ENCODE measurements at places on chromosomes 2 and 18.
A peak's percentile ranks its signal among the peaks of the same experiment; 100 is the strongest.

GRCh38 chr2:22270341-22270740 lies 1114.6 kb upstream of the KLHL29 start:
- no peak for DNase-seq

DNA sequence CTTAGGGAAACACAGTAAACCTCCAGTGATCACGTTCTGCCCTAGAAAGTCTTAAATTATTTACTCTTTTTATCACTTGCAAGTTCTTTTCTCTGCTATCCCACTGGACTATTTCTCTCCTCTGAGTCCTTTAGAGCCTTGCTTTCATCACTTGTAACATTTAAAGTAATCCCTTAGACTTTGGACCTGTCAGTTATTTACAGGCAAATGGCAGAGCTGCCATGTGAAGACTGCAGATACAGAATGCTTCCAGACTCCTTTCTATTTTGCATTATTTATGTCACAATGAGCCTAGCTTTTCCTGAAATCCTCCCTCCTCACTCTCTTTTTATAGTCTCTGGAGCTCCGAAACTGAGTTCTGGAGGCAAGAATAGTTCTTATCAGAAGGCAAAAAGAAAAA lies 325.6 kb upstream of the TRIB2 start:
- no peak for DNase-seq

GRCh38 chr2:28004086-28004485 lies 113.6 kb downstream of the BABAM2 start:
- peak; percentile 76 for DNase-seq

GRCh38 chr2:160372585-160372984 lies 121.0 kb downstream of the RBMS1 start:
- no peak for DNase-seq

- peak; percentile 41 for DNase-seq
Observed at GRCh38 chr2:121283670-121284462, 1.1 kb downstream of the TFCP2L1 start.

DNA sequence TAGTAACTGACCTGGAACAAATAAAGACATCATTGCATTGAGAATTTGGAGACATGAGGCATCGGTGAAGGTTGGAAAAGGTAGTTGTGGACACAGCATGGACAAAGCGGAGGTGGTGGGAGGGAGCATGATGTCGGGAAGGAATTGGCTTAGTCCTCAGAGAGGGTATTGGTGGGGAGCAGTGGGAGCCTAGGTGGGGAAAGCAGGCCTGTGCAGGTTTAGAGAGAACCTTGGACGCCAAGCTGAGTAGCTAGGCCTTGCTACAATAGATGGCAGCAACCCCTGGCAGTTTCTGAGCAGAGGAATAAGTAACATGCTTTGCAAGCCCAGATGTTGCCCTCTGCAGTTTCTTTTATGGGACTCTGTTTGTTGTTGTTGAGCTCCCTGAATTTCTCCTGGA lies 177.1 kb upstream of the LHCGR start:
- no peak for DNase-seq

DNA sequence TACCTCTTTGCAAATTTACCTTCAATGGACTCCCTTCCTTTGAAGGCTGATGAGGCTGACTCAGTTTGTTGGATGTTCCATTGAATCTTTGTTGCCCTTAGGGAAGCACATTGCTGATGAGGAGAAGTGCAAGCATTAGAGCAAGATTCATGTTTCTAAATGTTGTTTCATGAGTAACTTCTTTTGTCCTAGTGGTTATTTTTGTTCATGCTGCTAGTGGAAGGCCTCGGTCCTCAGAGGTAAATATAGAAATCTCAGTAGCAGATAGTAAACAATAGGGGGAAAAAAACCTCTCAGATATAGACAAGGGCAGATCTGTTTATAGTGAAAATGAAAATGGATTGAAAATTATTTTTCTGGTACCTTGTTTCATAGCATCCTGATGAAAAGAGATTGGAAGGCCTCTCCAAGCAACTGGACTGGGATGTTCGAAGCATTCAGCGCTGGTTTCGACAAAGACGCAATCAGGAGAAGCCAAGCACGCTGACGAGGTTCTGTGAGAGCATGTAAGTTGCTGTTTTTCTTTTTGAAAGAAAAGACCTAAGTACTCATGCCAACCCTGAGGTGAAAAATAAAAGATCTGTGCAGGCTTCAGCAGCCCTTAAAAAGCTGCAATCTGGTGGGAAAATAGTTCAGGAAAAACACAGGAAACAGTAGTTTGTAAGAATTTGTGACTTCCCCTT lies 104.9 kb downstream of the CERS6 start:
- DNase-seq: no peak

GRCh38 chr2:207311316-207312005 lies 145.7 kb upstream of the KLF7 start:
- DNase-seq: peak; percentile 90

DNA sequence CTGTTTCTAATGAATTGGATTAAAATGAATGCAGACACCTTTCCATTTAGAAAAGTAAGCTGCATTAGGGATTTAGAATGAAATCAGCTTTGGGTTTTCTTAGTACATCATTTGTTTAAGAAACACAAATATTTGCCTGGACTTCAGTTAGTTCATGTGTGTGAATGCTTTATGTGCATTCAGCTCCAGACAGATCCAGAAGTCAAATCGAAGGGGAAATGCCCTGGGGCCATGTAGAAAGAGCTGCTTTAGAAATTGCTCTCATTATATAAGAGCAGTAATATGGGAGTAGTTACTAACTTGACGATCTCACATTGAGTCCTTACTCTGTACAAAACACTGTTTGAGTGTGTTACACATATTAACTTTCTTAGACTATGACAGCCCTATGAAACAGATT lies 88.0 kb upstream of the TTC39C start:
- DNase-seq: no peak

GRCh38 chr18:63936932-63937393 lies 12.1 kb upstream of the HMSD start:
- no peak for DNase-seq

GRCh38 chr18:66325251-66325650 lies 278.6 kb downstream of the CDH19 start:
- no peak for DNase-seq

DNA sequence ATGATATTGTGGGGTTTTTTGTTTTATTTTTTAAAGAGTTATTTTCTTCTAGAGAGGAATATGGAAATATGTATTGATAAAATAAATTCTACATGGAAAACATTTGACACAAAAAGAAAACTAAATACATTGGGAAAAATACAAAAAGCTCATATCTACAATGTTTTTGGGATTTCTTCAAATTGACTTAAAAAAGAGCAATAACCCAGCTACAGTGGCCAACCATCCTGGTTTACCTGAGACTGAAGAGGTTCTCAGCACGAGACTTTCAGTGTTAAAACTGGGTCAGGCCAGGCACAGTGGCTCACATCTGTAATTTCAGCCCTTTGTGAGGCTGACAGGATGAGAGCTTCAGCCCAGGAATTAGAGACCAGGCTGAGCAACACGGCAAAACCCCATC lies 56.7 kb upstream of the MYCN start:
- no peak for DNase-seq

DNA sequence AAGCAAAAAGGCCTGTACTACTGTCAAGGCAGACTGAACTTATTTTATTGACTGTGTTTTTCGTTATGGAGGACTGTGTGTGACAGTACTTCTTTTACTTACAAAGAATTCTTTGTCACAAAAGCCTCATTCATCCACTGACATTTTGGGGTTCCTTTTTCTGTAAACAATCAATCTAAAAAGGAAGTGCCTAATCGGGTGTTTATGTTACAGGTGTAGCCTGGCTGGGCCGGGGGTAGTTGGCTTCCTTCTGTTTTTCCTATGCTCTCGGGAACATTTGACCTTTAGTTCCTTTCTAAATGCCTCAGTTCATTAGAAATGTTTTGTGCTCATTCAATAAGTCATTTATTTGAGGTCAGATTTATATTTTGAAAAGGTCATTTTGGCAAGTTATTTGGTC lies 8.3 kb downstream of the ZCCHC2 start:
- DNase-seq: no peak

DNA sequence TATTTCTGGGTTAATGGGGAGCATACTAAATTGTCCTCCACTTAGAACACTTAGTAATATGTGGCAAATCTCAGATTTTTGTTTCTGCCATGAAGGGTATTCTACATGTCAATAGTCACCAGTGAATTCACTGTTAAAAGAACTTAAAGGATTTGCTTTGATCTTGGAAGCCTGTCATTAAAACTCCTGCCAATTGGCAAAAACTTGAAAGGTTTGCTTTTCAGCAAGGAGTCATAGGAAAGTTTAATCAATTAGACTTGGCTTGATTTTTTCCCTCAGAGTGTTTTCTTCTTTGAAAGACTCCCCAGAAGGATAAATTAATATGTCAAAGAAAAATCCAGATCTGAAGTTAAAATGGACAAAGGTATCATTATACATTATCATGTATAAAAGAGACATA lies 671.9 kb upstream of the PKDCC start:
- DNase-seq: no peak

GRCh38 chr18:9022397-9023155 lies 79.9 kb upstream of the NDUFV2 start:
- no peak for DNase-seq

- peak; percentile 55 for DNase-seq
Observed at GRCh38 chr2:15956751-15957736, 16.7 kb downstream of the MYCN start.

- no peak for DNase-seq
Observed at GRCh38 chr2:5691985-5692529, at the start of gene SOX11. Gene SOX11 (plus strand): TSS chr2:5692384. CDS start chr2:5692722, 338 bp downstream.

DNA sequence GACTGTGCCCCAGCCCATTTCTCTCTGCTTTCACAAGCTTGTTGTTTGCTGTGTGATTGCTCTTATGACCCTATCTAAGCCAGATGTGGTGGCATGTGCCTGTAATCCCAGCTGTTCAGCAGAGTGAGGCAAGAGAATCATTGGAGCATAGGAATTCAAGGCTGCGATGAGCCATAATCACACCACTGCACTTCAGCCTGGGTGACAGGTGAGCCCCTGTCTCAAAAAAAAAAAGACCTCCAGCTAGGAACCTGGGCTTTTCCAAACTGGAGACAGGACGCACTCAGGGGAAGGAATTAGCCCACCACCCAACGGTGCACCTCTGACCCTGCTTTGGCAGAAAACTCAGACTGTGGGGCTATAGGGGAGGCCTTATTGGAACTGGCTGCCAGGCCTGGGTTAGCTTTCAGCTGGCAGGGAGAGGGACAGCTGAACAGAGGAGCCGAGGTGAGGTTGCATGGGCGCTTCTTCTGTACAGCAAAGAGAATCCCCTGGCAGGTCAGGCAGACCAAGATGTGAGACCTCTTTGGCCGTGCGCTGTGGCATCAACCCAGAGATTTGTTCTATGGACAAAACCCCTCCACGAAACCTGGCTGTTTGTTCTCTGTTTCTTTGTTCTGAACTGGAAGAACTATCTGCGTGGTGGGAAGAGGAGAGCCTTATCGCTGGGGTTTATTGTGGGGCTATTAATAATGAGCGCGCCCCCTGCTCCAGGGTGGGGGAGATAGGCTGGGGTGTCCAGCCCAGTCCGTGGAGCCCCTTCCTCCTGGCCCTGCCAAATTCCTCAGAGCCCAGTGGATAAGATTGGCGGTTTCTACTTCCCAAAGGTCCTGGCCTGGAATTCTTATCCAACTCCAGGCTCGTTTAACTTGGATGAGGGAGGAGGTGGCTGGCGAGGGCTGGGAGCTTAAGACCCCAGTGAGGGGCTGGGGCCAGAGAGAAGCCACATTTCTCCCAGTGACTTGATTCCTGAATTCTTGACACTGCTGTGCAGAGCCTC lies 38.8 kb upstream of the SMAD7 start:
- DNase-seq: no peak

GRCh38 chr2:218230882-218231281 lies 13.9 kb downstream of the ARPC2 start:
- DNase-seq: peak; percentile 48

- DNase-seq: no peak
Observed at GRCh38 chr18:48798334-48799245, 152.2 kb downstream of the SMAD7 start.

DNA sequence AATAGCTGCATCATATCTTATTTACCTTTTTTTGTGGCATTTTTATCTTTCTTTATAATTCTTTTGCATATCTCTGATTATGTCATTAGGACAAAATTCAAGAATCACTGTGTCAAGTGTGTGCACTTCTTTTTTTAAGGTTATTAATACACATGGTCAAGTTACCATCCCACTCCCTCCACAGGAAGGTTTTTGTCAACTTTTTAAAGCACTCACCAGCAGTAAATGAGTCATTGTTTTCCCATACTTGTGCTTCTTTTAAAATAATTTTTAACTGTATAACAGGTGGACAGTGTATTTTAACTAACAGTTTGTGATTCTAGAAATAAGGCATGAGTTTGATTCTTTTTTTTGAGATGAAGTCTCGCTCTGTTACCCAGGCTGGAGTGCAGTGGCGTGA lies 45.7 kb upstream of the FAM171B start:
- no peak for DNase-seq

DNA sequence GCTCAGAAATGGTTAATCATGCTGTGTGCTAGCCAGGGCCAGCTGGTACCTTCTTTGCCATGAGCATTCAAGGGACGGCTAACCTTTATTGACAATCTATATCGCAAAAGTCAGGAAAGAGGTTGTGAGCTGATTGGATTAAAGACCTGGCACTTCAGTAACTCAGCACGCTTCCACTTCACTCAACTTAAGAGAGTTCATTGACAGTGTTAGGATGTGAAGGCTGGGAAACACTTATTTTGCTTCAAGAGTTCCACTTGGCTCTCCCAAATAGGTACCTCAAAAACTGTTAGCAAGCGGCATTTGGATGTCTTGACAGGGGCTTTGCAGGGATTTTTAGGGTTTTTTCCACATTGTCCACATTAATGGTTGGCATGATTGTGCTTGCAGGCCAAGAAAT lies 25.1 kb upstream of the TXNDC2 start:
- no peak for DNase-seq

- DNase-seq: no peak
Observed at GRCh38 chr2:9889812-9890261, 46.6 kb downstream of the TAF1B start.

DNA sequence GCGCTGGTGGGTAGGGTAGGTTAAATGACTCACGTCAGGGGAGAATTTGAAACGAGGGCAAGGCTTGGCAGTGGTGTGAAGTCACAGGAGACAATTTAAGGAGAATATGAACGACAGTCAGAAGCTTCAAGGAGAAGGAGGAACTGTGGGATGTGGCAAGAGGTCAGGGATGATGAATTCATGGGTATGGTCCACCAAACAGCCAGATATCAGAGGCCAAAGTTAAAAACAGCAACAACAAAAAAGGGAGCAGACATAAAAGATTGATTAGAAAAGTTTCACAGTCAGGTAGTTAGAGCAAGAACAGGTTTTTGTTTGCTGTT lies 1.4 kb upstream of the ZNF396 start:
- DNase-seq: no peak

Data from mammary epithelial cell (primary cell).